ENCODE measurements at places on chromosomes 3 and 15. TPM values are rescaled to one million over a fixed set of nuclear protein-coding genes. Genes with fewer than 3 reads are reported as not detected.

Gene ARPP21
- total RNA-seq: not detected

Gene DPPA4
- total RNA-seq: not detected

Gene MRAS
- 107 TPM for total RNA-seq

Gene CMTM7
- 22.1 TPM for total RNA-seq

Gene NMB
- total RNA-seq: 27.3 TPM

Gene NMNAT3
- total RNA-seq: 11.0 TPM

All from tibial nerve (tissue), 4 donors.